ENCODE measurements at places on chromosomes 1 and 21.

DNA sequence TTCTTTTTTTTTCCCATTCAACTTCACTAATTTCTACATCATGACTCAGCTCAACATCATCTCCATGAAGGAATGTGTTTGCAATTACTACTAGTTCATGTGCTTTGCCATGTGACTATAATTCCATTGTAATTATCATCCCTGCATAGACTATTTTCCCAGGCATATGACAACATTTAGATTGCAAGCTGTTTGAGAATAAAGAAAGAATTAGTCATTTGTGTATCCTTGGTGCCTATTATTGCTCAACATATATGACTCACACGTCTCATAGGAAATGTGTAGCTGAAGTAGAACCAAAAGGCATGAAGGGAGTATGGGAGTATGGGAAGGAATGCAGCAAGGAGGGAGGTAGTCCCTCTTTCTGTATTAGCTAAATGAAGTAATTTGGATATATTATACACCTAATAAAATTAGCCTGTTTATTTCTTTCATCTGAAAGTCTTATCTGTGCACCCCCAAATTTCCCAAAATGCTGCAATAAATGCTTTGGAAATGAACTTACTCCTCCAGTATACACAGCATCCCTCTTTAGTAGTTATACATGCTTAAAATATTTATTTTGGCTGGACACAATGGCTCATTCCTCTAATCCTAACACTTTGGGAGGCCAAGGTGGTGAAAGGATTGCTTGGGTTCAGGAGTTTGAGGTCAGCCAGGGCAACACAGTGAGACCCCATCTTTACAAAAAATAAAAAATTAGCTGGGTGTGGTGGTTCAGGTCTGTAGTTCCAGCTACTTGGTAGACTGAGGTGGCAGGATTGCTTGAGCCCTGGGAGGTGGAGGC lies 316.9 kb upstream of the ADGRL4 start:
- DNase-seq = no peak

- no peak for DNase-seq
Measured at GRCh38 chr1:54309631-54310366, 96.4 kb downstream of the SSBP3 start.

DNA sequence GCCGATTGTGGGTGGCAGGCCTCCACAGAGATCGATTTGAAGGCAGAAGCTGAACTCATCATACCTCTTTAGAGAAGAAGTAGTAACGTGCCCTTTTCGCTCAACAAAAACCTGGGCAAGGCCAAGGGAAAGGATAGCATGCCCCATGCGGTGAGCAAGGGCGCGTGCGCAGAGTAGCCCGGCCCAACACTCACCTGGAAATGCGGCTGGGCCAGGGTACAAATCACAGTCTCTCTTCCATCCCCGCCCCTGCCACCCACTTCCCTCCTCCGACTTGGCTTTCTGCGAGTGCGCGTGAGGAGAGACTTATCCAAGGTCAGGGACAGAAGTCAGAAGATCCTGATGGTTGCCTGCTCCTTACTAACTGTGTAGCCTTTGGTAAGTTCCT lies 160.7 kb upstream of the C1orf21 start:
- no peak for DNase-seq

- no peak for DNase-seq
Measured at GRCh38 chr1:33930346-33931110, 66.6 kb downstream of the HMGB4 start.

GRCh38 chr1:8746554-8746953 lies 70.9 kb downstream of the RERE start:
- DNase-seq = no peak

- DNase-seq = no peak
Measured at GRCh38 chr1:117216718-117217117, 6.0 kb upstream of the VTCN1 start.

- DNase-seq = no peak
Measured at GRCh38 chr1:156662005-156662799, 15.0 kb downstream of the NES start.

GRCh38 chr1:44693159-44693558 lies 18.6 kb downstream of the ARMH1 start:
- no peak for DNase-seq

DNA sequence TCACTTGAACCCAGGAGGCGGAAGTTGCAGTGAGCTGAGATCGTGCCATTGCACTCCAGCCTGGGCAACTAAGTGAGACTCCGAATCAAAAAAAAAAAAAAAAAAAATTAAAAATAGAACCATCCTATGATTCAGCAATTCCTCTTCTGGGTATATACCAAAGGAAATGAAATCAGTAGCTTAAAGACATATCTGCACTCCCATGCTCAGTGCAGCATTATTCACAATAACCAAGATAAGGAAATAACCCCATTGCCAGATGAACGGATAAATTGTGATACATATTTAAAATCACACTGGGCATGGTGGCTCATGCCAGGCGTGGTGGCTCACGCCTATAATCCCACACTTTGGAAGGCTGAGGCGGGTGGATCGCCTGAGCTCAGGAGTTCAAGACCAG lies 23.8 kb downstream of the ALDH9A1 start:
- DNase-seq = no peak

DNA sequence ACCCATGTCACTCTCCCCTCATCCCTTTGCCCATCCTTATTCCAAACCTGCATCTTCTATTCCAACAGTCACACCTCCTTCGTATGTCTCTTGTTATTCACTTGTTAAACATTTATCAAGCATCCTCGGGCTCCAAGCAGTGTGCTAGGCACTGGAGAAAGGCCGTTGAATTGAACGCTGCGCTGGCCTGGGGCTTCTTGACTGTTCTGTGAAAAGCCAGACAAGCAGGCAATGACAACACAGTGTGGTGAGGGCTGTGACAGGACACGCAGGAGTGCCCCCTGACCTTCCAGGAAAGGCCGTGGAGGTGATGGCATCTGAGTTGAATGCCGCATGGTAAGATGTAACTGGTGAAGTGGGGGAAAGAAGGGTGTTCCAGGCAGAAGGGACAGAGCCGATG lies 19.2 kb downstream of the ETV3 start:
- no peak for DNase-seq

- DNase-seq = no peak
Measured at GRCh38 chr1:13792419-13792818, 92.4 kb downstream of the PRDM2 start.

DNA sequence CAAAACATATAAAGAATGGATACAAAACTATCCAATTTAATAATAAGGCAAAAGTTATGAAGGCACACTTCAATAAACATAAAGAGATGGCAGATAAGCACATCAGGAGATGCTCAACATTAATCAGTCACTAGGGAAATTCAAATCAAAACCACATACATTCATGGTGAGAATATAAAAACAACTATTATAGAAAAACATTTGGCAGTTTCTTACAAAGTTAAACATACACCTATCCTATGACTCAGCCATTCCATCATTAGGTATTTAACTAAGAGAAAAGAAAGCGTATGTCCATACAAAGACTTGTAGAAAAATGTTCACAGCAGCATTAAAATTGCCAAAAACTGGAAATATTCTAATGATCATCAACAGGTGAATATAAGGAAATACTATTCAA lies 44.3 kb downstream of the KIFAP3 start:
- no peak for DNase-seq

- no peak for DNase-seq
Measured at GRCh38 chr1:111909030-111909429, 80.4 kb downstream of the KCND3 start.

DNA sequence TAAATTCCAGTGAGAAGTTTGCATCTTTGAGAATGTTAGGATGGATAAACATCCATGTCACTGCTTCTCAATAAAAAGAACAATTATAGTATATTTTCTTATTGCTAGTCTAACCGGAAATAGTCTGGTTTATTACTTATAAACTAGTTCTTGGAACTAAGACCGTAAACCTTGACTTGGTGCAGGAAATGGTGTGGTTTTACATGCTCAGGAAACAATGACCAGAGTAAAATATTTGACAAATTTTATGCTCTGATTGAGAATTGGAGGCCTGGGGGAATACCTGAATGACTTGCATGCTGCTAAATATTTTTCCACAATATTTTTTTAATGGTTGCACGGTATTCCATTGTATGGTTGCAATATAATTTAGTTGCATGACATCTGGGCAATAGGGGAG lies 76.3 kb downstream of the XCL2 start:
- no peak for DNase-seq

DNA sequence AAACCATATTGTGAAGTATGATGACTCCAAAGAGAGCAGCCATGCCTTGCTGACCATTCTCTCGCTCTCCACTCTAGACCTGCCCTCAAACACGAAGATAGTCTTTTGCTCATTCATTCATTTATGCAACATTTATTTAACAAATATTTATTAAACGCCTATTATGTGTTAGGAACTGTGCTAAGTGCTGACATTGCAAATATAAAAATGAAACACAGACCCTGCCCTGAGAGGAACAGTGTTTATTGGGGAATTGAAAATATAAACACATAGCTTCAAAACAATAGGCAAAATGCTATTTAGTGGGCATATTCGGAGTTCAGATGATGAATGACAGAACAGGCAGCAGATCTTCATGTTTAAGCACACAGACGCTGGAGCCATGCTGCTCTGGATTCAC lies 213.6 kb downstream of the NUF2 start:
- no peak for DNase-seq

DNA sequence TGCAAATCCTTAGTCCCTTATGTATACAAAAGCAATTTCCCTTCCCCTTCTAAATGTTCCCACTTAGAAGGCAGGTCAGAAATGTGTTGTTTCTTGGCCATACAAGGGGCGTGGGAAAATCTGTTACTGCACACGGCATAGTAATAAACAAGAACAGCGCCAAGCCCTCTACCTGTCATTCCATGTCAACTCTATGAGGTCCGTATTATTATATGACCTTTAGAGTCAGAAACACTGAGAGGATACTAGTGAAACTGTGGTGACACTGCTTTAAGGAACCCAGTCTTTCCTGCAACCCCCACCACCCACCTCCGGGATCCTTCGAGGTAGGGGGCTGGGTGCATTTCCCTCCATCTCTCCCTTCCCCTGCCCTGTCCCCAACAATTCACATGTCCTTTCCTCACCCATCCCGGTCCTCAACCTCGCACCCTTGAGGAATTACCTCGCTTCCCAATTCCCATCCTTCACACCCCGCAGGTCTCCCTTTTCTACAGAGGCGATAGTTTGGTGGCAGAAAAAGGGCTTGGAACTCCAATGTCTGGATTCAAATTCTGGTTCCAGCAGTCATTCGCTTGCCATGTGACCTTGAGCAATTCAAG lies 647 bp downstream of the SDHB start:
- no peak for DNase-seq

GRCh38 chr1:183589874-183590243 lies 400 bp downstream of the NCF2 start:
- DNase-seq = no peak

DNA sequence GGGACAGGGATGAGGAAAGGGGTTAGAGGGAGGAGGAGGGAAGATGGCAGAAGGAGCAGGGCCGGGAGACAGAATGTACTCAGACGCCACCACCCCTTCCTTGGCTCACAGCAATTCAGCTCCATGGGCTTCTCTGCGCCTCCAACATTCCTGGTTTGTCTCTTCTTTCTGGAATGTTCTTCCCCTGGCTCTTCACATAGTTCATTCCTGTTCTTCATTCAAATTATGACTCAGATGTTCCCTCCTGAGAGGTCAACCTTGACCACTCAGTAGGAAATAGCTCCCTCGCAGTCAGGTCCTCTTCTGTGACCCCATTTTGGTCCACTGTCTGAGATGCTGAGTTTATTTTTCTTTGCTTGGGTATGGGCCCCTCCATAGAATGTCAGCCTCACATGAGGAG lies 203.2 kb downstream of the C1orf94 start:
- no peak for DNase-seq

- DNase-seq = no peak
Measured at GRCh38 chr1:115274467-115274866, 63.6 kb downstream of the NGF start.

Measured in stimulated activated CD4-positive, alpha-beta T cell treated with anti-CD3 and anti-CD28 coated beads, TNF-alpha, amount 100 ng/mL, for 24 hours (primary cell).